CD8-positive, alpha-beta memory T cell (primary cell): ENCODE measurements at places on chromosomes 4 and X. TPM values are rescaled to one million over a fixed set of nuclear protein-coding genes. Genes with fewer than 3 reads are reported as not detected.

DNA sequence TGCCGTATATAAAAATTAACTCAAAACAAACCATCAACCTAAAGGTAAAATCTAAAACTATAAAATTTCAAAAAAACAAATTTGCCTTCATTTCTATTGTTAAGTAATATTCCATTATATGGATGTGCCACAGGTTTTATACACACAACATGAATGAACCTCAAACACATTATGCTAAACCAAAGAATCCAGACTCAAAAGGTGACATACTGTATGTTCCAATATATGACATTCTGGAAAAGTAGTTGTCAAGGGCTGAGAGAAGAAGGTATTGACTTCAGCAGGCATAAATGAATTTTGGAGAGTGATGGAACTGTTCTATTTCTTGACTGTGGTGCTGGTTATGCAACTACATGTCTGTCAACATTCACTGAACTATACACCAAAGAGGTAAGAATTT, 56.6 kb downstream of the CNOT6L start:
- no peak for DNase-seq

GRCh38 chr4:155025762-155026457, 182.5 kb upstream of the NPY2R start:
- no peak for DNase-seq

- no peak for DNase-seq
Observed at GRCh38 chr4:140286456-140286855, 87.0 kb upstream of the SCOC start.

- no peak for DNase-seq
Observed at GRCh38 chr4:61277785-61278760, 77.9 kb downstream of the ADGRL3 start.

DNA sequence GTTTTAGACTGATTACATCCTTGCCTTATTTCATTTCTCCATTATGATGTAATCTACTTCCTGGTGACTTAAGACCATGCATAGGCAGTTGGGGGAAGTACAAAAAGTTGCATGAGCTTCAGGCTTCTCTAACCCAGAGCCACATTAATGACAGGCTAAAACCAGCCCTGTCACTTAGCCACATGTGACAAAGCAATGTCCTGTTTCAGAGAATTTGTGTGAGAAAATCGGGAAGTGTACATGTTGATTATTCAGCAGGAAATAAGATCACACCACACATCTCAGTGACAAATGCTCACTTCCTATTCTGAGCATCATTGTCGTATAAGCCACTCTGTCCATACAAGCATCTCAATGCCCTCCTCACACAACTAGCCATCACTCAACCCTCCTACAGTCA, 98.5 kb upstream of the MAGEB16 start:
- no peak for DNase-seq

- no peak for DNase-seq
Observed at GRCh38 chr4:20778896-20779295, 78.6 kb downstream of the PACRGL start.

GRCh38 chr4:19756661-19757060, 495.0 kb upstream of the SLIT2 start:
- DNase-seq = no peak

GRCh38 chr4:156909010-156909409, 62.6 kb downstream of the PDGFC start:
- DNase-seq = no peak

GRCh38 chrX:48468247-48468671, 1.8 kb downstream of the SLC38A5 start:
- peak; percentile 5 for DNase-seq

GRCh38 chrX:3191796-3192195, 150.5 kb downstream of the ARSF start:
- DNase-seq = no peak

- no peak for DNase-seq
Observed at GRCh38 chr4:151340751-151341385, 15.5 kb upstream of the SH3D19 start.

Gene PNMA6A
- total RNA-seq = 1.7 TPM

Gene TIMM8A
- total RNA-seq = 43.3 TPM

Gene IQSEC2
- 0.96 TPM for total RNA-seq

Gene CXCL8
- 0.42 TPM for total RNA-seq

Gene EDNRA
- not detected for total RNA-seq

Gene SPANXA2
- not detected for total RNA-seq

Gene RHOXF2B
- total RNA-seq = not detected

Gene GALNTL6
- total RNA-seq = not detected

Gene BMX
- total RNA-seq = not detected

Gene POF1B
- not detected for total RNA-seq

Gene CFI
- total RNA-seq = 0.13 TPM
